G401 (cell line): ENCODE measurements at places on chromosomes 3 and 15.

DNA sequence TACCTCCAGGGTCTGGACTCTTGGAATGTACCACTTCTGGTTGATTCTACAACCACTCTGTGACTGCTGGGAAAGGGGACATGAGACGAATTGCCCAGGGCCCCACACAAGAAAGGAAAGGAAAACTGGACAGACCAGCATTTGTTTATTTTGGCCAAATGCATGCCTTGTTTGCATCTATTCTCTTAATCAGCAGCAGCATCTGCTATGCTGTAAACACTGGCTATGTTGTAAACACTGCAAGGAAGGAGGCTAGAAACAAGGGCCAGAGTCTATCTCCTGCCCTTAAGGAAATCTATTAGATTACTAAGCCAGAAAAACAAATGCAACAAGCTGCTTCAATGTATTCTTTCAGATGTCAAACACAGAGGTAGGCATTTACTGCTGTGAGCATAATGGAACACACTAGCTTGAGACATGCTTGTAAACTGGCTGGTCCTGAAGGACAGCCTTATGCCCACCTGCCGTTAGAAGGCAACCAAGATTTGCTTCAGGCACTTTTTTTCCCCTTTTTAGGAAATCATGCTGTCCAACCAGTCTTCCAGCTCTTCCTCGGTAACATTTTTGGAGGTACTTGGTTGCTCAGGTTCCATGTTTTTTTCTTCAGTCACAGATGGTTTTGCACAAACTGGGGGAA lies 102.1 kb upstream of the CHRM5 start:
- no peak for DNase-seq

DNA sequence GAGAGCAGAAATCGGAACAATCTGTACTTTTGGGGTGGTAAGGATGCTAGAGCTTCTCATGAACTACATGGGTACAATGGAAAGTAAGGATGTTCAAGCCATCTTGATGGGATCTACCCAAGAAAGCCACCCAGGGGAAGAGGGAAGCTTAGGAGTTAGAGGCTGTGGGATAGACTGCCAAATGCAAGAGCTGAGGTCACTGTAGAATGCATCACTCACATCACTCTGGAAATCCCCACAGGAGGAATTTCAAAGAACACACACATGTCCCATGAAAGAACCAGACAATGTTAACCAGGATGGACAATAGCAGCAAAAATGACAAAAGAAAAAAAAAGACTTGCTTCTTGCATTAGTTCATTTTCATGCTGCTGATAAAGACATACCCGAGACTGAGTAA lies 32.8 kb upstream of the UBE2E2 start:
- no peak for DNase-seq

- no peak for DNase-seq
Observed at GRCh38 chr3:110067527-110067926, 730.2 kb upstream of the DPPA4 start.

DNA sequence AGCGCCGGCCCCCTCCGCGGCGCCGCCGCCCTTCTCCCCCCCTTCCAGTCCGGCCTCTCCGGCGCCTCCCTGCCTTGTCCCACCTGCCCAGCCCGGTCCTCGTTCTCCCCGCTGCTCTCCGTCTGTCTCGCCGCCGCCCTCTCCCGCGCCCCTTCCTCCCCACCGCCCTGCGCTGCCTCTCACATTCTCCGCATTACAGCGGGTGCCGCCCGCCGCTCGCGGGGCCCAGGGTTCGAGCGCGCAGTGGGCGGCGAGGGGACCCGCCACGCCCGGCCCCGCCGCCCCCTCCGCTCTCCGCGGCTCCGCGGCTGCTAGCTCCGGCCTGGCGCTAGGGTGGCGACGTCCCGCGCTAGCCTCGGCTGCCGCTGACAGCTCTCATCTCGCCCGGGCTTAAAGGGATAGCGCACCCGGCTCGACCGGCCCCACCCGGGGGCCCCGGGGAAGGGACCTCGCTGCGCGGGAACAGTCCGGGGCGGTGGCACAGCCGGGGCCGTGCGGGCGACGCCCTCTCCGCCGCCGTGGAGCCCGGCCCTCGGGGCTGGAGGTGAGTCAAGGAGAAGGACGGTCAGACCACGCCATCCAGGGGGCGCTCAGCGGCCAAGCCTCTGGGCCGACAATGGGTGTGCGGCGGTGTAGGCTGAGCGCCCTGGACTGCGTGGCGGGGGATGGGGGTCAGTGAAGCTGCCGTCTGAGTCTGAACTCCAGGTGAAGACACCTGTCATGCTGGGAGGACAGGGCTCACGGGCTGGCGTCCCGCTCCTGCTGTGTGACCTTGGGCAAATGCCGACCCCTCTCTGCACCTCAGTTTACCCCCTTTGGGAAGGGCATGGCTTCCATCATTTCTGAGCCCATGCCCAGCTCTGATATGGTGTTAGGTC lies 187.4 kb upstream of the LINGO1 start:
- peak; percentile 44 for DNase-seq

GRCh38 chr3:132703733-132704132 lies 18.5 kb downstream of the NPHP3 start:
- DNase-seq, result no peak

DNA sequence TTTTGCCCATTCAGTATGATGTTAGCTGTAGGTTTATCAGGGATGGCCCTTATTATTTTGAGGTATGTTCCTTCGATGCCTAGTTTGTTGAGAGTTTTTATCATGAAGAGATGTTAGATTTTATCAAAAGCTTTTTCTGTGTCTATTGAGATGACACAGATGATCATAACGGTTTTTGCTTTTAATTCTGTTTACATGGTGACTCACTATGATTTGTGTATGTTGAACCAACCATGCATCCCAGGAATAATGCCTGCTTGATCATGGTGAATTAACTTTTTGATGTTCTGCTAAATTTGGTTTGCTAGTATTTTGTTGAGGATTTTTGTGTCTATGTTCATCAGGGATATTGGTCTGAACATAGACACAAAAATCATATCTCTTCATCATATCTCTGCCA lies 8.3 kb downstream of the GPR156 start:
- DNase-seq, result no peak

- no peak for DNase-seq
Observed at GRCh38 chr15:69037482-69037881, 23.0 kb downstream of the NOX5 start.

DNA sequence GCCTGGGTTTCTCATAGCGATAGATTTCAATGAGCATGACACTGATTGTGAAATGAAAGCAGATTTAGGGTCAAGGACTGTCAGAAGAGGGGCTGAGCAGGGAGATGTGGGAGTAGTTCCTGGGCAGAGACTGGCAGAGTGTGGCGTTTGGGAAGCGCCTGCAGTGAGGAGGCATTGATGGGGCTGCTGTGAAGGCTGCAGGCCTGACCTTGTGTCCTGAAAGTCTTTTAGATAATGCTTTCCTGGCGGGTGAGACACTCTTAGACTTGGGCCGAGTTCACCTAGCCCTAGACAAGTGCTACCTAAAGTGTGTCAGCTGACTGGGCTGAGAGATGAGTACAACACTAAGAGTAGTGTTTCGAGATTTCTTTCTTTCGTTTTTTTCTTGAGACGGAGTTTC lies 20.7 kb downstream of the USP13 start:
- DNase-seq, result no peak

- no peak for DNase-seq
Observed at GRCh38 chr3:98029083-98029482, 6.0 kb downstream of the GABRR3 start.

GRCh38 chr3:99323940-99324339 lies 314.5 kb upstream of the COL8A1 start:
- DNase-seq, result no peak

DNA sequence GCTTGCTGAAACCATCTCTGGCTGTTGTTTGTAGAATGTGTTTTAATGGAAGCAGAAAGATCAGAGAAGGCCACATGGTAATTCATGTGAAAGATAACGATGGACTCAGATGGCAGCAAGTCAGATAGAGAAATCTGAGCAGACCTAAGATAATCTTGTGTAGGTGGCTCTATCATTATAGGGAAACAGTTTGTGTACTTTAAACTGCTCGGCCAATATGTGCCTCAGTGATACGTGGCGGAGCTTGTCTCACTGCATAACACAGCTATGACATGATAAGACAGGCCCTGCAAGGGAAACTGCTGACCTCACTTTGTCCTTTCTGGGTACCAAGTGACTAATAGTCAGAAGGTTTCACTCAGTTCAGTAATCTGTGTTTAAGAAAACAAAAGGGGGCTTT lies 51.0 kb downstream of the MME start:
- DNase-seq, result no peak

- no peak for DNase-seq
Observed at GRCh38 chr15:63233667-63234423, 43.6 kb upstream of the APH1B start.

DNA sequence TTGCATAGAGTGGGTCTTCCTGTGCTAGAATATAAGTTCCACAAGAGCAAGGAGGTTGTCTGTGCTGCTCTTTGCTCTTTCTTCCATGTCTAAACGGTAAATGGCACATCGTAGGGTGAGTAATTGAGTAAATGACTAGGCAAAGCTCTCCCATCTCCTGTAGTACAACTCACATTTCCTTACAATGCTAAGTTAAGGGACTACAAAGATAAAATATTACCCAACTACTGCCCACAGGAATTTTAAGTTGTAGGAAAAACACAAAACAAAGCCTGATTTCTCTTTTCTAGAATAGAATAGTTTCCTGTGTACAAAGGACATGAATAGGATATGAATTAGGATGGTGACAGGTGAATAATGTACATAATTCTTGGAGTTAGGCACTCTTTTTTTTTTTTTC lies 19.9 kb upstream of the LRIG1 start:
- DNase-seq, result no peak

DNA sequence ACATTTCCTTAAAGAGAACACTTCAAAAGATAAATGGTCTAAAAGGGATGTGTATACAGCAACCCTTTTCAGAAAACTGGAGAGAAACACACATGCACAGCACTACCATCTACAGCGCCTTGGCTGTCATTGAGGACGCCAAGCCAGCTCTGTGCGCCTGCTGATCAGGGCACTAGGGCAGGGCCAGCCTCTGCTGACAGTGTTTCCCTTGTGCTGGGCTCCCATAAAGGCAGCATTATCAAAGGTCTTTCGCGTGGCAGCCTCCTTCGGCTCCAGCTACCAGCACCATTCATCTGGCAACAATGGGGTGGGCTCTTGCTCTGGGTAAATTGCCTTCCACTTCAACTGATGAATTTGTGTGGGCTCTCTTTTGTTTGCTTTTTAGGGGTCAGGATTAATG lies 53.4 kb downstream of the LDHAL6B start:
- DNase-seq, result peak; percentile 8

DNA sequence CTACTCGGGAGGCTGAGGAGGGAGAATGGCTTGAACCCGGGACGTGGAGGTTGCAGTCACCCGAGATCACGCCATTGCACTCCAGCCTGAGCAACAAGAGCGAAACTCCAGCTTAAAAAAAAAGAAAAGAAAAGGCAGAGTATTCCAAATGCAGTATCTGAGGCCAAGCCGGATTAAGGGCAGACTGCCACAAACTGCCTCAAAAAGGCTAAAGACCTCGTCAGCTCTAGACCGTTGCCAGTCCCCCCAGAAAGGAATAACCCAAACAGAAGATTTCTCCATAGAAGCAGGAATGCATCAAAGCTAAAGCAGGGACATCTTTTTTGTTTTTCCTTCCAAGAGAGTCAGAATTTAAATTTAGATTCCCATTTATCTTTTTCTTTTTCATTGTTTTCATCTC lies 72.9 kb downstream of the TM4SF4 start:
- DNase-seq, result peak; percentile 21

GRCh38 chr3:197111685-197112084 lies 82.1 kb upstream of the MELTF start:
- no peak for DNase-seq

- DNase-seq, result peak; percentile 67
Observed at GRCh38 chr3:49469037-49469935, 781 bp upstream of the DAG1 start.

GRCh38 chr3:27861046-27862036 lies 139.2 kb upstream of the EOMES start:
- DNase-seq, result no peak

- no peak for DNase-seq
Observed at GRCh38 chr3:142165194-142165593, 15.8 kb upstream of the TFDP2 start.

DNA sequence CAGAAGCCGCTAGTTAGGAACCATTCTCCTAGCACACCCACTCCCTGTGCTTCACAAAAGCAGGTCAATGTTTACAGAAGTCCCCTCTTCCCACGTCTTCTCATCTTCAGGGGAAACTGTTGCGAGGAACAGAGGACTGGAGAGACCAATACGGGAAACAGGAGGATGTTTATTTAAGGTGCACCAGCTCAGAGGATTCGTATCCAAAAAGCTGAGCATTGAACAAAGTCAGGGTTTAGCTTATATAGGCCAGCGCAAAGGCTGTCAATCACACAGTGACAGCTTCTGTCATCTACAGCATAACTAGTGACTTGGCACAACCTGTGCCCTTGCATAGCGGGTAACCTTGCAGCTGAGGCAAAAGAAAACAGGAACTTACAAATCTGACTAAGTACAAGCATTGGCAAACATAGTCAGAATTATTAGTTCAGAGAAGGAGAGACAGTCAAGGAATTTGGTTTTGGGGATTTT lies 61.3 kb downstream of the ZDHHC19 start:
- no peak for DNase-seq

GRCh38 chr3:44415421-44415820 lies 62.0 kb downstream of the ZNF445 start:
- DNase-seq, result no peak

DNA sequence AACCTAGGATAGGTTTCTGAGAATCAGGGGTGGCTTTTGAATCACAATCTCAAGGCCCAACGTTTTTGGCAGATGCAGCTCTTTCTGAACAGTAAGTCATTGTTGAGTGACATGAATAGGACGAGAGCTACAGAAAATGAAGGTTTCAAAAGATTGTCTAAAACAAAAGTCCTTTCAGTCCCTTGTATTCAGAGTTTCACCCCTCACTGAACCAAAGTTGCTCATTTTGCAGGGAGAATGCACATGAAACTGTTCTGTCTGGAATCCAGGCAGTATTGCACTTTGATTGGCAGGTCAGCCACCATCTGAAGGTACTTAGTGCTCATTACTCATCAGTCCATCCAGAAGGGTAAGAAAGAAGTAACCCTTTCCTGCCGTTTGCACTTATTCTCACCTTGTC lies 24.1 kb upstream of the RASGRP1 start:
- no peak for DNase-seq

- no peak for DNase-seq
Observed at GRCh38 chr3:182921665-182922355, 58.5 kb downstream of the DCUN1D1 start.

DNA sequence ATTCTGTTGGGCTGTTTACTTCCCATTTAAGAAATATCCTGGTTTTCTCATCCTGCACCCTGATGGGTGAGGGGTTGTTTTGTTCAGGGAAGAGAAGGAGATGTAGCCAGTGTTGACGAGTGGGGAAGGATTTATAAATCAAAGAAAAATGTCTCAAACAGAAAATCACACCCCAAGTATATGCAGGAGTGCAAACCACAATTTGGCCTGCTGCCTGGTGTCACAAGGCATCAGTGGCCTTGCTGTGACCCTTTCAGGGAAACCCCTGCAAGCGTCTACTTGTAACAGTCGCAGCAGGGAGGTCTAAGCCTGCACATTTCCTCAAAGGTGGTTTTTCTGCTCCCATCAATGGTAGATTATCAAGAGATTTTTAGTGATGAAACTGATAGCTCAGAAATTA lies 132.6 kb upstream of the LRRN1 start:
- no peak for DNase-seq

GRCh38 chr15:49621401-49621811 lies 558 bp downstream of the DTWD1 start:
- peak; percentile 35 for DNase-seq

- peak; percentile 78 for DNase-seq
Observed at GRCh38 chr15:80819001-80819400, 39.8 kb downstream of the CEMIP start.
